ENCODE measurements at places on chromosomes 6 and 20. TPM values are rescaled to one million over a fixed set of nuclear protein-coding genes. Genes with fewer than 3 reads are reported as not detected.

The OR2H2 gene
- not detected for total RNA-seq

The PRSS35 gene
- total RNA-seq = not detected

GRCh38 chr6:112683926-112684325, 336.8 kb downstream of the RFPL4B start:
- DNase-seq = no peak

DNA sequence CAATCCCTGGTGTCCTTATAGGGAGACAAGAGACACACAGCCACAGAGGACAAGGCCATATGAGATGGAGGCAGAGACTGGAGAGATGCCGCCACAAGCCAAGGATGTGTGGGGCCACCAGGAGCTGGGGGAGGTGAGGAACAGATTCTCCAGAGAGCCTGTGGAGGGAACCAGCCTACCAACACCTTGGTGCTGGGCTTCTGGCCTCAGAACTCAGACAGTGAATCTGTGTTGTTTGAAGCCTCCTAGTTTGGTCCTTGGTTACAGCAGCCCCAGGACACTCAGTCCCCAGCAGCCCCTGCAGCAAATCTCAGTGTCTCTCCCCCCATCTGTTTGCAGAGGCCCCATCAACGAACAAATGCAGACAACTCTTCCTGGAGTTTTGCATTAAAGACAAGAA, 73.2 kb upstream of the BHLHE23 start:
- DNase-seq = no peak

DNA sequence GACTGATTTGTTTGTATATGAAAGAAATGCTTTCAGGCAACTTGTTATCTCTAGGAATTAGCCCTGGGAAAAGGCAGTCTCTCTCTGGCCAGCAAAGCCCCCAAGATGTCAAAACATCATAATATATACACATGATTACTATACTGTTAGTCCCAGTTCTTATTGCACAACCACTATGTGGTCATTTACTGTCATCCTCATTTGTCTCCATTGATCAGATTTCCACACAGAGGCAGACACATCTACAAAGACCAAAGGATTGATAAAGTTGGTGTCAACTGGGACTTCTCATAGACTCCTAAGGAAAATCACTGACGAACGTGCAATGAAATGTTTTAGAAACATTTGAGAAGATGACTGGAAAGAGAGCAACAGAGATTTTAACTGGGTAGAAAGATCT, 71.9 kb upstream of the POPDC3 start:
- no peak for DNase-seq

All from glomerular endothelial cell (primary cell).